ENCODE measurements at places on chromosomes 5 and 9.

- DNase-seq: no peak
These were observed 96.4 kb upstream of the SPRY4 start for GRCh38 chr5:142421228-142421617.

- DNase-seq: no peak
These were observed 36.8 kb upstream of the STARD4 start for GRCh38 chr5:111548992-111549649.

GRCh38 chr5:37424441-37424840 is 45.3 kb downstream of the WDR70 start:
- no peak for DNase-seq

DNA sequence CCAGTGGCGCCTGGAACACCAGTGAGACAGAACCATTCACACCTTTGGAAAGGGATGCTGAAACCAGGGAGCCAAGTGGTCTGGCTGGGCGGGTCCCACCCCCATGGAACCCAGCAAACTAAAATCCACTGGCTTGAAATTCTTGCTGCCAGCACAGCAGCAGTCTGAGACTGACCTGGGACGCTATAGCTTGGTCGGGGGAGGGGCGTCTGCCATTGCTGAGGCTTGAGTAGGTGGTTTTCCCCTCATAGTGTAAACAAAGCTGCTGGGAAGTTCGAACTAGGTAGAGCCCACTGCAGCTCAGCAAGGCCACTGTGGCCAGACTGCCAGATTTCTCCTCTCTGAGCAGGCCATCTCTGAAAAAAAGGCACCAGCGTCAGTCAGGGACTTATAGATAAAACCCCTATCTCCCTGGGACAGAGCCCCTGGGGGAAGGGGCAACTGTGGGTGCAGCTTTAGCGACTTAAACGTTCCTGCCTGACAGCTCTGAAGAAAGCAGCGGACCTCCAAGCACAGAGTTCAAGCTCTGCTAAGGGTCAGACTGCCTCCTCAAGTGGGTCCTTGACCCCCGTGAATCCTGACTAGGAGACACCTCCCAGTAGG is 42.0 kb upstream of the FKTN start:
- no peak for DNase-seq

- no peak for DNase-seq
These were observed 495.5 kb downstream of the ACTL7B start for GRCh38 chr9:108360304-108360703.

DNA sequence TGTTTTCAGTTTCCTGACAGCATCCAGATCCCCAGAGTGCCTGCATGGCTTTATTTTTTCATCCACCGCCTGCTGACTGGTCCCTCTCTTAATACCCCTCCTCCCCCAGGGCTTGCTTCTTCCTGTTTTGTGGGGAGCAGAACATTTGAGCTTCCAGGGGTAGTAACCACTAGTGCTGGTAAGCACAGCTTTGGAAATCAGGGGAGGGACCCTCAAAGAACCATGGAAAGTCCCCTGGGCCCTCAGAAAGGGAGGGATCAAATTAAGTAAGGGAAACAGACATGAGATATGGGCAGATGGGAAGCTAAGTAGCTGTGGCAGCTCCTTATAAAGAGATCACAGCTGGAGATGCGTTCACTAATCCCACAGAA is 26.8 kb downstream of the GRIA1 start:
- DNase-seq: no peak

GRCh38 chr5:93417490-93417889 is 163.5 kb downstream of the NR2F1-AS1 start:
- no peak for DNase-seq

DNA sequence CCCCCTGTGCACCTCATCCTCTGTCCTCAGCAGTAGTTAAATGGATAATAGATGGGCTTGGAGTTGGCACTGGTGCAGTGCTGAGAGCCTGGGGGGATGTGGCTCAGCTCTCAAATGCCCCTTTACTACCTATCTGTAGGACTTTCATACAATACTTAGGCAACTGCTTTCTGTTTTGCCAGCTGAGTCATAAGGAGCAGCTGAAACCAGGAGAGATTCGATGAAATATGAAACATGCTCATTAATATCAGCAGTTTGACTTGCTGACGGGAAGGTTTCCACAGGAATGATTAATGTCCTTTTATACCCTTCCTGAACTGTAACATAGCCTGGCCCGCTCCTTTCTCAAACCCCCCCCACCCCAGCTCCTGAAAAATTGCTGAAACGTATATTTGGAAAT is 142.6 kb downstream of the SAXO1 start:
- DNase-seq: no peak

DNA sequence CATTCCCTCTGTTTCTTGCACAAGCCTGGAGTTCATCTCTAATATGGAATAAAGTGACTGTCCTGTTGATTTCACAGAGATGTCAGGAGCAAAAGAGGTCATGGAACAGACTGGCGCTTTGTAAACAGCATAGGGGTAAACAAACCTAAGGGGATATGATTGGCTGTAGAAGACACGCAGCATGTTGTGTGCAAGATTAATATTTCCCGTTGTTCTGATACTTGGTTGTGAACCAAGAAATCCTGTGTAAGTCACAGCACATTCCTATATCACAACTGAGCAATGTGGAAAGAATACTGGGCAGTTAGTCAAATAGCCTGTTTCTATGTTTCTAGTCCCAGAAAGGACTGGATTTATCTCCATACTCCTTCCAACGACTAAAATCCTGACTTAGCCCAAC is 3.2 kb downstream of the ADAMTS12 start:
- no peak for DNase-seq

DNA sequence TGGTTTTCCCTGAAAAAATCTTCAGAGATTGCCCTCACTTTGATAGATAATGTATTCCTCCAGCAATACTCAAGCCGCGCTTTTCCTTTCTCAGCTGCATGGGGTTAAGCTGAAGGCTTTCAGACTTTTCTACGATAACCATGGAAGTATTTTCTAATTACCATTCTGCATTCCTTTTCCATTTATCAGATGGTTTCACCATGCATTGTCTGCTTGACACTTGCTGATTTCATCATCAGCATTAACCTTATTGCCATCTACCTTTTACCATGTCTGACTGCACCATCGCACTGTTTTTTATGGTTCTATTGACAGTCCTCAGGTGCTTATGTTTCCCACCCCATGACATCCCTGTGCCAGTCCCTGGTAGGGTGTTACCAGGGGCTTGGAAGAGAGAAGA is 91.6 kb downstream of the DMAC1 start:
- no peak for DNase-seq

DNA sequence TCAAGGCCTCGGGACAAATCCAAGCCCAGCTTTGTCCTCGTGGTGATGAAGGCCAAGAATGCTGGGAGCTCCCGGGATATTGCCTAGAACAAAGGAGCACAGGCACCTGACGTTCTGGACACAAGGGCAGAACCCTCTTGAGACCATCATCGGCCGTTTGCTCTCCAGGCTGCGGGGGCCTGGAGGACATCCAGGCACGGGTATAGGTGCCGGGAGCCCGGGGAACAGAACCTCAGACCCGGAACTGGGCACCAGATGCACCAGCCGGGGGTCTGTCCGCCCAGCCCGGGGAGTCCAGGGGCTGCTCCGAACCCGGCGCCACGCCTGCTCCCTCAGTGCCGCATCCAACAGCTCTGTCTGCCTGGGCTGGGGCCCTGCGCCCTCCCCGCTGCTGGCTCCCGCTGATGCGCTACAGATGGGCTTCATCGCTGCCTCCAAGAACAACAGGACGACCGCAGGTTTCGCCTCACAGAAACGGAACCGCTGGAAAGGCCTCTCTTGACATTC is 88.0 kb downstream of the ADAMTS2 start:
- DNase-seq: no peak

GRCh38 chr5:174493530-174493929 is 230.9 kb upstream of the MSX2 start:
- DNase-seq: no peak

- no peak for DNase-seq
These were observed 377.7 kb upstream of the IRX4 start for GRCh38 chr5:2260211-2261003.

GRCh38 chr5:159805021-159805420 is 111.3 kb upstream of the ADRA1B start:
- DNase-seq: no peak

- no peak for DNase-seq
These were observed 242.5 kb downstream of the PBX3 start for GRCh38 chr9:125989524-125990180.

GRCh38 chr9:137056739-137057415 is 3.0 kb upstream of the ENTPD2 start:
- peak; percentile 11 for DNase-seq

- no peak for DNase-seq
These were observed 298.2 kb downstream of the MAN2A1 start for GRCh38 chr5:109987970-109988369.

GRCh38 chr5:93886917-93887361 is 145.5 kb upstream of the POU5F2 start:
- DNase-seq: no peak

DNA sequence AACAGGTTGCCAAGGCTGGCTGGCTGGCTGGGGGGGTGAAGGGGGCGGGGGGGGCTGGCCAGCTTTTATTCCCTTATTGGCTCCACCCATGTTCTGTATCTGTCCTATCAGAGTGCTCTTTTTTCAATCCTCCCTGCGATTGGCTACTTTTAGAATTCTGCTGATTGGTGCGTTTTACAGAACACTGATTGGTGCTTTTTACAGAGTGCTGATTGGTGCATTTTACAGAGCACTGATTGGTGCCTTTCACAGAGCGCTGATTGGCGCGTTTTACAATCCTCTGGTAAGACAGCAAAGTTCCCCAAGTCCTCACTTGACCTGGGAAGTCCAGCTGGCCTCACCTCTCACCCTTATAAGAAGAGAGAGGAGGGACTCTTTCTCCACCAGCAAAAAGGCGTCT is 175.9 kb downstream of the ERCC6L2 start:
- DNase-seq: no peak

DNA sequence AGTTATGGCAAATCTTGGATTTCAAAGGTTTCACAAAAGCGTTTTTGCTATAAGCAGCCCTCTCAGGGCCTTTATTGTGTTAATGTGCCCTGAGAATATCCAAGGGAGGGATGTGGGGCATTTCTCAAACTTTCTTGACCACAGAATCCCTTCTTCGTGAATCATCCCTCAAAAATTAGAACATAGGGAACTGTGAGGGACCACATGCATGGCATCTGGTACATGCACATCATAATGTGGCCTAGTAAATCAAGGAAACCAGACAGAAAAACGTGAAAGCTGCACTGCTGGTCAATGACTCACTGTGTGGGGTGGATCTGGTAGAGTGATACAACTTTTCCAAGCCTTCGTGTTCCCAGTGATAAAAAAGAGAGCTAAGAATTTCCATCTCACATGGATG is 22.4 kb downstream of the DDX31 start:
- DNase-seq: no peak

- DNase-seq: no peak
These were observed 88.0 kb upstream of the SLC12A2 start for GRCh38 chr5:127995556-127995955.

GRCh38 chr5:62574599-62574998 is 4.0 kb upstream of the LRRC70 start:
- DNase-seq: no peak

DNA sequence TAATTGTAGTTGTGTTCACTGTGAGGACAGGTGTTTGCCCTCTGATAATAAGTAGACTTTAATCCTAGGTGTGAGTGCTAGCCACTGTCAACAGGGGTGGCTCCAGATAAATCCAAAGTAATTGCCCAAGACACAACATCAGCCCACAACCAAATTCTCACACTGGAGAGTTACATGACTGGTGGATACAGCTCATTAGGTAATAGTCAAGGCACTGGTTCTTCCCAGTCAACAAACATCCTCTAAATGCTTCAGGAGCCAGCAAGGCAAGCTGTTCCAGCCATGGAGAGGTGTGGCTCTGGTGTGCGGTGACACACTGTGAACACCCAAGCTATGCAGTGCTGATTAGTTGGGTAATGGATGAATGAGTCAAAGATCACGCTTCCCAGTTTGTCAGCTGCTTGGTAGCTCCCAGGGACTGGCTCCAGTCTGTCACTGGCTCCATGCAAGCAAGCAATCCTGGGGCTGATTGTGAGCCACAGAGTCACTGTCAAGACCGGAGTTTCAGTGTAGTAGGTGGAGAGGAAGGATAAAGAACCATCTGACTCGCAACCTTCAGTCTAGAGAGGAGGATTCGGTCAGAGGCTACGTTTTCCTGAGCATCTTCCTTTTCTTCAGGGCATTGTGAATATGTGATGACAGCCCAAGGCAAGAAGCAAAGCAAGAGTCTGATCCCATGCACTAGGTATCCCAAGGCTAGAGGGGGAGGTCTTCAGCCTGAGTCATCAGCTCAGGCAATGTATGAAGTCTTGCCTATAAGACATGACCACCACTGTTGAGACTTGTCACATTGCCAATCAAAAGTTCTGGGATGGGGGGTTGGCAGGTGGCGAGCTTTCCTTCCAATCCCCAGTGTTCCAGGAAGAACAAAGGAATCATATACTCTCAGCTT is 63.1 kb downstream of the UGCG start:
- DNase-seq: peak; percentile 84
